ENCODE measurements at places on chromosomes 16 and 17. TPM values are rescaled to one million over a fixed set of nuclear protein-coding genes. Genes with fewer than 3 reads are reported as not detected.

GRCh38 chr16:14110728-14111251 is 39.7 kb downstream of the MRTFB start:
- no peak overlapping the region for H3K4me3 ChIP-seq
- no peak for DNase-seq
- no peaks in the 10 kb centered on the region for H3K4me1 ChIP-seq
- no peaks in the 10 kb centered on the region for H3K27me3 ChIP-seq
- no peaks in the 10 kb centered on the region for H3K36me3 ChIP-seq

GRCh38 chr16:78503602-78504001 is 404.1 kb downstream of the WWOX start:
- no peaks in the 10 kb centered on the region for H3K4me1 ChIP-seq
- H3K27ac ChIP-seq, result no peak overlapping the region
- no peaks in the 10 kb centered on the region for H3K27me3 ChIP-seq
- peak; percentile 28 for DNase-seq

HBQ1 gene
- total RNA-seq, result not detected

SEC14L1 gene
- 25.0 TPM for total RNA-seq

DNA sequence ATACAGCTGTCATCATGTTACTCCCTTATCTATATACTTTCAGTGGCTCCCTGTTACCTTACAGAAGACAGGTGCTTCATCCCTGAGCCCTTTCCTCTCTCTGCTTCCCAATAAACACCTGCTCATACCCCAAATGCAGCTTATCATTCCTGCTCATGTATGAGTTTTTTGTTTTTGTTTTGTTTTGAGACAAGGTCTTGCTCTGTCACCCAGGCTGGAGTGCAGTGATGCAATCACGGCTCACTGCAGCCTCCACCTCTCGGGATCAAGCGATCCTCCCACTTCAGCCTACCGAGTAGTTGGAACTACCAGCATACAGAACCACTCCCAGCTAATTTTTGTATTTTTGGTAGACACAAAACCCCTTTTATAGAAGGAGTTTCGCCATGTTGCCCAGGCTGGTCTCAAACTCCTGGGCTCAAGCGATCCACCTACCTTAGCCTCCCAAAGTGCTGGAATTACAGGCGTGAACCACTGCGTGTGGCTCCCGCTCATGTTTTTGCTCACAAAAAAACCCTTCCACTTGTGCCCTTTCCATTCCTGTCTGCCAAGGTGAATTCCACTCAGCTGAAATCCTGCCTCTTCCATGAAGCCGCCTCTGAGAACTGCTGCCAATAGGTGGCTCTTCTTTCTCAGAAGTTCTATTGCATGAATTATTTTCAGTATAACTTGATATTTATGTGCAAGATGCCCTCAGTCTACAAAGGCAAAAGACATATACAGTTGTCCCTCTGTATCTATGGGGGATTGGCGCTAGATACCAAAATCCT is 7.9 kb upstream of the RNF157 start:
- peaks cover 32% of the 10 kb centered on the region for H3K4me1 ChIP-seq
- no peaks in the 10 kb centered on the region for H3K36me3 ChIP-seq
- H3K27ac ChIP-seq, result no peak overlapping the region
- H3K27me3 ChIP-seq, result no peaks in the 10 kb centered on the region
- H3K4me3 ChIP-seq, result no peak overlapping the region

- H3K4me1 ChIP-seq, result peaks cover 26% of the 10 kb centered on the region
- H3K27ac ChIP-seq, result peak overlapping the region; percentile 93
- H3K4me3 ChIP-seq, result peak overlapping the region; percentile 81
- peaks cover 9% of the 10 kb centered on the region for H3K36me3 ChIP-seq
- H3K27me3 ChIP-seq, result no peaks in the 10 kb centered on the region
- peak; percentile 31 for DNase-seq
Observed at GRCh38 chr16:46974352-46974751, 878 bp upstream of the DNAJA2 start.

DNA sequence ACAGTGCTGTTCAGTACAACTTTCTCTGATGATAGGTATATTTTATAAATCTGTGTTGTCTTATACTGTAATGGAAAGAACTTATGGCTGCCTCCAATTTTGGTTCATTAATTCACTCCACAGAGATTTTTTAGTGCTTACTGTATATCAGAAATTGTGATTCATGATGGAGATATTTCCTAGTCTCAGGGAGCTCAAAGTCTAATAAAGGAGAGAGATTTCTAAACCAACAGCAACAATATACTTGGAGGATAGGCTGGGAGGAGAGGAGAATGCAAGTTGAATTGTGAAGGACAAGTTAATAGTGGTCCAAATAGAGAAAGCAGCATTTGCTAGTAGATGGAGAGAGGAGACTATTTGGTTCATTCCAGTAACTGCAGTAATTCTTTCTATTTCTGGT is 63.5 kb downstream of the TANC2 start:
- no peaks in the 10 kb centered on the region for H3K27me3 ChIP-seq
- H3K36me3 ChIP-seq, result no peaks in the 10 kb centered on the region
- no peak for DNase-seq
- no peaks in the 10 kb centered on the region for H3K4me1 ChIP-seq
